MV-4-11 (cell line): ENCODE measurements at places on chromosomes 7 and 10.

DNA sequence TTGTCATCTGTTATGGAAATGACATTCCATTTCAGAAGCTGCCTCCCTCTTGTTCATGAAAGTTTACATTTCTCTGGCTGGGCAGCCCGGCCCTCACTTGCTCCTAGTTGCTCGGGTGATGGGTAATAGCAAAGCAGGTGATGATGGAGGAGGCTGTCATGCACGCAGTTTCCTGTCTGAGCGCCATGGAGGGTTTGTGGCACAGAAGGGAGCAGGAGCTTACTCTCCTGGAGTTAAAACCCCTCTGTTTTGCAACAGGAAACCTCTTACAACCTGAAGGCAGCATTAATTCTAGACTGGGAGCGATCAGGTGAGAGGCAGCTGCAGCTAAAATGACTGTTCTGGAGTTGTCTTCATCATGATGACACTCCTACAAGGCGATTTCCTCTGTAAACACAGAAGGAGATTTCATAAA, 34.1 kb upstream of the MKI67 start:
- DNase-seq = peak; percentile 64

GRCh38 chr10:71743089-71743838, 23.7 kb upstream of the C10orf105 start:
- peak; percentile 69 for DNase-seq

DNA sequence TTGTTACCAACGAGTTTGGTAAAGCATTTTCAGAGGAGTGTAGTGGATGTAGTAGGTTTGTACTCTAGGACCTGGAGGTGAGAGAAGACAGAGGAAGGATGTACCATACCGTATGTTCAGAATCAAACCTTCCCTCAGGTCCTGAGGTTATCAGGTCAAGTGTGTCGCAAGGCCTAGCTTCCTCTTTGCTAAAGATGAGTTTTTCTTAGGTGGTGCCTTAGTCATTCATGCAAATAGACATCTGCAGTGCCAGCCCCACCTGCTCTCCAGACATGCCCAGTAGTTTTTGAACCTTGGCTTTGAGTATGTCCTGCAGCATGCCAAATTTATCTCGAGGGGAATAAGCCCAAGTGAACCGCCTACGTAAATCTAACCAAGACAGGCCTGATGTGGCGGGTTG, 71.3 kb downstream of the HDAC9 start:
- DNase-seq = peak; percentile 4

DNA sequence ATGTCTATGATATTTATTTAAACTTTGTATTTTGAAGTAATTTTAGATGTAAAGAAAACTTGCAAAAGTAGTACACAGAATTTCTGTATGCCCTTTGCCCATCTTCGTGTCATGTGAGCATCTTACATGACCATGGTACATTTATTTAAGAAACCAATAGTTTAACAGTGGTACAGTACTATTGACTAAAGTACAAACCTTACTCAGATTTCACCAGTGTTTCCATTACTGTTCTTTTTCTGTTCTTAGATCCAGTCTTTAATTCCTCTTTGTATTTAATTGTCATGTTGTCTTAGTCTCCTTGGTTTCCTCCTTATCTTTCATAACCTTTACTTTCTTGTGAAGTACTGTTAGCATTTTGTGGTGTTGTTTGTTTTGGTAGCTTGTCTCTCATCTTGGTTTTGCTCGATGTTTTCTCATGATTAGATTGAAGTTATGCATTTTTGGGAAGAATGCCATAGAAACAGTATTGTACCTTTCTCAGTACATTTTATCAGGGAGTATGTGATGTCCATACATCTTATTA, 24.1 kb downstream of the TAX1BP1 start:
- no peak for DNase-seq

DNA sequence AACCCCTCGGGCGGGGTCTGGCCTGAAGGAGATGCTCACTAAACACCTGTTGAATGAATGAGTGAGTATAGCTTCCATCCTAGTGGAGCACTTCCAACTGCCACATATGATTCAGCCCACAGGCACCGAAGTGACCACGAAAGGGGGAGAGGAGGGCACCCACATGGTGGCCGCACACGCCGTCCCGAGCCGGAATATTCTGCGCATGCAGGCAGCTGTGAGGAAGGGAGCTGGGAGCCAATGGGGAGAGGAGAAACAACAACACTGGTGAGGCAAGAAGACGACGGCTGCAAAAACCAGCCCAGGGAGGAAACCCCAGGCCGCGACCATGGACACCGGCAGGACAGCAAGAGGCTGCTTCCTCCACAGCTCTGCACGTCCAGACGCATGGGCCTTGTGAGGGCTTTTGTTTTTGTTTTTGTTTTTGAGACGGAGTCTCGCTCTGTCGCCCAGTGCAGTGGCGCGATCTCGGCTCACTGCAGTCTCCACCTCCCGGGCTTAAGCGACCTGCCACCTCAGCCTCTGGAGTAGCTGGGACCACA, 67.1 kb upstream of the DNAAF5 start:
- DNase-seq = no peak

- DNase-seq = no peak
Observed at GRCh38 chr10:44267007-44267406, 117.9 kb downstream of the CXCL12 start.

DNA sequence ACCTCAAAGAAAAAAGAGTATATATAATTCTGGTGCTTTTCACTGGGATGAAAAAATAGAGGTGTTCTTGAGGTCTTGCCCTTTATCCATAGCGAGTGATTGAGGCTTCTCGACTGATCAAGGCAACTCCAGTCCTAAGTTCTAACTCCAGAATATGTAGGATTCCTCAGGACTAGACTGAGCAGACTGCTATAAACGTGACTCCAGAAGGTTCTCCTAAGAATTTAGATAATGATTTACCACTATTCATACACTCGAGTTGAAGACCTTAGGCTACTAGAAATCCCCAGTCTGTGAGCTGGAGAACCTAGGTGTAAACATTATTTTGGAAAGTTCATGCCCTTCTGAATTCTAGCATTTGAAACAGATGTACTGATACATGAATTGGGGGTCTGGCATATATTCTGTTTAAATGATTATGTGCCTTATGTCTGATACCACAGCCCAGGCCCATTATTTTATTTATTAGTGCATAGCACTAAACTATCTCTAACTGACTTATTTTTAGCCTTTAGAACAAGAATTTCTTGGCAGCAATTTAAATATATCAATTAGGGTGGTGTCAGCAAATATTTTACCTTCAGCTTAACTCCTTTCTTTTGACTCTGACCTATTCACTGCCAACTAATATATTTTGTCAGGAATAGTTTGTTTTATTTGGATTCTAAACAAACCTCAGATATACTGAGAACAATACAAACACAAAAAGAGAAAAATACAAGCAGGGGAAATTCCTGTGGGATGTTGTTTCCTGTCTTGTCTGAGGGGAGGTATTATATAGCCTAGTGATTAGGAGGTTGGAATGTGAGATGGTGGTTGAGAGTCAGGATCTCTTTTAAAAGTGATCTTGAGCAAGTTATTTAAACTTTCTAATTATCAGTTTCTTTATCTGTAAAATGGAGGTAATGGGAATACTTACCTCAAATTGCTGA, 75.8 kb downstream of the PODXL start:
- DNase-seq = no peak

DNA sequence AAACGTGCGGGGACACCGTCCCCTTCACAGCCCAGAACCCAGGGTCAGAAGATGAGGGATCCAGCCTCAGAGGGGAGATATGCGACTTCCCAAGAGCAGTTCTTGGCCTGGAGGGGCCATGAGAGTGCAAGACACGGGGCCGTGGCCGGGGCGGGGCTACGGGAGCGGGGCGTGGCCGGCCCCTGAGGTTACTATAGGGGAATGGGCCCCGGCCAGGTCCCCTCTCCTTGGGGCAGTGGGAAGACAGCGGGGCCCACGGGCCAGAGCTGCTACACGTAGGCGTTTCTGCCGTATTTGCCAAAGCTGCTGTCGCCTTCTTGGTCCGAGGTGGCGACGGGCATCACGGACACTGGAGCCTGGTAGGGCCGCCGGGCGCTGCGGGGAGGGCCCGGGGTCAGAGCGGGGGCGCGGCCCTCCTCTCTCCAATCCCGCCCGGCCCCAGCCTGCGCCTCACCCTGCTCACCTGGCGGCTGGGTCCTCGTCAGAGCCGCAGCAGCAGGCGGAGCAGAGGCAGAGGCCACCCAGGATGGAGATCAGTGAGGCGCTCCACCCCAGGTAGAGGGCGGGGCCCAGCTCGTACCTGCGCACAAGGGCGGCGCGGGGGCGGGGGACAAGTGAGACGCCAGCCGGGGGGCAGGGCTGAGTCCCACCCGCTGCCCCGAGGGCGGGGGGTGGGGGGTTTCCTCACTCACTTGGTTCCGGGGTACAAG, 5.3 kb downstream of the CLDN15 start:
- DNase-seq = no peak

DNA sequence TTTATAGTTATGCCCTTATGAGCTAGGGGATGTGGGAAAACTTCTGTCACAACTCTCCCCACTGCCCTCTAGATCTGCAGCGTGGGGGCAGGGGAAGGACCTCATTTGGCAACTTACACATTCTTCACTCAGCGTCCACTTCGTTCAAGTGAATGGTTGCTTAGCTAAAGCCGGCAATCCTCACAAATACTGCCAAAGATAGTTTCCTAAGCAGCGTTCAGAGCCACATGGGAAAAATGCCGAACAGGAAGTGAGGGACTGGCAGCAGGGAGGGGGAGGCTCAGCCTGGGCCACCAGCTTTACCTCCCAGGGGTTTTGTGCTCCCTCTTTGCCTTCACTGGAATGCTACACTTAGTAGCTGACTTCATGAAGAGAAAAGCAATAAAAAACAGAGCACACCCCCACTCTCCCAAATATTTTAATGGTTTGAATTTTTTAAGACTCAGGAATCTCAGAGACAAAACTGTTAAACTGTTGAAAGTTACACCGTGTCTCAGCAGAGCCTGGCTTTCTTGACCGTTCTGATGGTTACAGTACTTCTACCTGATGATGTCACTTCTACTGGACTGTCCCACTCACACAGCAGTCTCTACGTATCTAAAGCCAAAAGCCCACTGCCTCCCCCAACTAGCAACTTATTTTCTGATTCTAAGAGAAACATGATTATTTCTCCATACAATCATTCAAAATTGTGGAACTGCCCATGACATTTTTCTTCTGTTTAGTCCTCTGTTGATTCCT, 10.4 kb downstream of the GRM3 start:
- DNase-seq = no peak

DNA sequence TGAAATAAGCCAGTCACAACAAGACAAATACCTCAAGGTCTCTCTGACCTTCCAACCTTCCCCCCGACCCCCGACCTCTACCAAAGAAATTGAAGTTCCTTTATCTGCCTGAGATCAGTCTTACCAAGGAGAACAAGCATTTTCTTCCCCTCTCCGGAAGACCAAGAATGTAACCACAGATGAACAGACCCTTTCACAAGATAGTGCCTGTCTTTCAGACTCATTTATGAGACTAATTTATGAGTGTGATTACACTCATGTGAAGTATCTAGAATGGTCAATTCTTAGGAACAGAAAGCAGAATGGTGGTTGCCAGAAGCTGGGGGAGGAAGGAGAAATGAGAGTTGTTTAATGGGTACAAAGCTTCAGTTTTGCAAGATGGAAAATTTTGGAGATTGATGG, 108.9 kb upstream of the MKLN1 start:
- DNase-seq = peak; percentile 98

GRCh38 chr10:120474956-120475355, 17.9 kb downstream of the PLPP4 start:
- no peak for DNase-seq

DNA sequence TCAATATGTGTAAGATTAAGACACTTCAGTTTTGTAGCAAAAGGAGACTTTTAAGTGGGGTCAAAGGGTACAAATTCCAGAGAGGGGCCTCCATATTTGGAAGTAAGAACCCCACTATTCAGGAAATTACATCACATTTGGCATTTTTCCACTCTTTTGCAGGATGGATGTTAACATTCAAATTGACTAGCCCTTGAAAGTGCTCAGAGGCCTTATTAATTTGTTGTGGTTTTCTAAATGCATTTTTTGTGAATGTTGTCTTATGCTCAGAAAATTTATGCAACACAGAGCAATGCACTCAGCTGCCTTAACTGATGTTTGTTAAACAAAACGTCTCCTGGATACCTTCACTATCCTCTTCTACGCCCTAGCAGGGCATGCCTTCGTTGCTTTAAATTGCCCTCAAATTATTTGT, 50.9 kb upstream of the PDLIM1 start:
- DNase-seq = no peak

DNA sequence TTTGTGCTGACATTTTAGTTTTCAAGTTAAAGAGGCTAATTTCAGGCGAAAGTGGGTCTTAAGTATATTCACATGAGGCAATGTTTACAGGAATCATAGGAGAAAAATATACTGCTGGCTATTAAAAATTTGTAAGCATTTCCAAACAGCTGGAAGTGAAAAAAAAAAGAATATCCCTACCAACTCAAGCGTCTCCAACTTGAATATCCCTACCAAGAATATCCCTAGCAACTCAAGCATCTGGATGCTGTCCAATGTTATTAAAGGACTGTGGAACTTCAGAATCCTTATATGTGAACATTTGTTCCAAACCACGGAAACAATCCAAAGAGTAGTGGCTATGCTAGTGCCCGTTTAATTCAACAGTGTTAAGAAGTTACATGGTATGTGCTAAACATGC, 1303.0 kb downstream of the GATA3 start:
- no peak for DNase-seq

- DNase-seq = no peak
Observed at GRCh38 chr7:1341361-1342089, 108.9 kb downstream of the UNCX start.

- no peak for DNase-seq
Observed at GRCh38 chr7:128917122-128917521, 6.6 kb upstream of the KCP start.

DNA sequence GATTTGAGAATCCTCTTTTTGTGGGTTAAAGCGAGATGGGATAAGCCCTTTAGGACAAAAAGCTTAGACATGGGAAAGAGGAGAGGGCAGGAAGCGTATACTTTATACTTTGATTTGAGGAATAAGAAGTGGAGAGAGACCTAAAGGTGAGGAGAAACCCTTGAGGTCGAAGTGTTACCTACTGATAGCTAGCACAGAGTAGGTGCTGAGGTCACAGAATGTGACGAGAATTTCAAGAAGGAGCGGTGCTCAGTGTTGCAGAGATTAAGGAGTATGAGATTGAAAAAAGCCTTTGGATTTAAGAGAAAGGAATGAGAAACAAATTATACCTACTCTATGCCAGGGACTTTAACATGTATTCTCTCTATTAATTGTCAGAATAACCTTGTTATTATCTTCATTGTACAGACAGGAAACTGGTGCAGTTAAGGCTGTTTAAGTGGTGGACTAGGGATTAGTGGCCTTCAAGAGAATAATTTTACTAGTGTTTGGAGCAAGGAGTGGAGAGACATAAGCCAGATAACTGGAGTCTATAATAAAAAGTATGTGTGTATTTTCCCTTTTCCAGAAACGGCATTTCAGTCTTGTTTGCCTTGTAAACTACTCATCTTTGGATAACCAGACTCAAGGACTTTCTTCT, 8.8 kb downstream of the CAPZA2 start:
- DNase-seq = no peak
